ENCODE measurements at places on chromosomes 12 and 14. TPM values are rescaled to one million over a fixed set of nuclear protein-coding genes. Genes with fewer than 3 reads are reported as not detected.

- H3K27me3 ChIP-seq, result peaks cover 19% of the 10 kb centered on the region
- ATAC-seq, result no peak
- no peaks in the 10 kb centered on the region for H3K4me1 ChIP-seq
- H3K27ac ChIP-seq, result no peak overlapping the region
- H3K36me3 ChIP-seq, result no peaks in the 10 kb centered on the region
These were observed 37.7 kb downstream of the NEUROD4 start for GRCh38 chr12:55057481-55057880.

GRCh38 chr12:93638095-93638494 is 39.1 kb upstream of the CRADD start:
- H3K4me1 ChIP-seq, result no peaks in the 10 kb centered on the region
- no peak overlapping the region for H3K27ac ChIP-seq
- H3K4me3 ChIP-seq, result no peak overlapping the region
- H3K36me3 ChIP-seq, result no peaks in the 10 kb centered on the region

- H3K27ac ChIP-seq, result no peak overlapping the region
- no peaks in the 10 kb centered on the region for H3K27me3 ChIP-seq
- no peak for ATAC-seq
- no peak overlapping the region for H3K4me3 ChIP-seq
These were observed 98.3 kb downstream of the RTN1 start for GRCh38 chr14:59772233-59772632.

GRCh38 chr14:51619561-51619960 is 32.1 kb upstream of the FRMD6 start:
- H3K36me3 ChIP-seq, result no peaks in the 10 kb centered on the region
- no peaks in the 10 kb centered on the region for H3K27me3 ChIP-seq
- H3K4me1 ChIP-seq, result peaks cover 4% of the 10 kb centered on the region
- no peak for ATAC-seq

DNA sequence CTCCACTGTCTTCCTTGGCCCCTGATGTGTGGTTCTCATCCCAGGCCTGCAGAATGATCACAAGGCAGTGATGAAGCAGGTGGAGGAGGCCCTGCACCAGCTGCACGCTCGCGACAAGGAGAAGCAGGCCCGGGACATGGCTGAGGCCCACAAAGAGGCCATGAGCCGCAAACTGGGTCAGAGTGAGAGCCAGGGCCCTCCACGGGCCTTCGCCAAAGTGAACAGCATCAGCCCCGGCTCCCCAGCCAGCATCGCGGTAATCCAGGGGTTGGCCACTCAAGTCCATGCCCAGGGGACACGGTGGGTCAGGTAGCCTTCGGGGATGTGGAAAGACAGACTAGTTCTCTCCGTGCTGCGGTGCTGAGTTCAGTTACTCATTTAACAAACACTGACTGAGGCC is 11.0 kb downstream of the PSMD9 start:
- H3K36me3 ChIP-seq, result no peaks in the 10 kb centered on the region
- H3K4me1 ChIP-seq, result no peaks in the 10 kb centered on the region
- no peaks in the 10 kb centered on the region for H3K27me3 ChIP-seq
- H3K27ac ChIP-seq, result no peak overlapping the region
- H3K4me3 ChIP-seq, result no peak overlapping the region

DNA sequence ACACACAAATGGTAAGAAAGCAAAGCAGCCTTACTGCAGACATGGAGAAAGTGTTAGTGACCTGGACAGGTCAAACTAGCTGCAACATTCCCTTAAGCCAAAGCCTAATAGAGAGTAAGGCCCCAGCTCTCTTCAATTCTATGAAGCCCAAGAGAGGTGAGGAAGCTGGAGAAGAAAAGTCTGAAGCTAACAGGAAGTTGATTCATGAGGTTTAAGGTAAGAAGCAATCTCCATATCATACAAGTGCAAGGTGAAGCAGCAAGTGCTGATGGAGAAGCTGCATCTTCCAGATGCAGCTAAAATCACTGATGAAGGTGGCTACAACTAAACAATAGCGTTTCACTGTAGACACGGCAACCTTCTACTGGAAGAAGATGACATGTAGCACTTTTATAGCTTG is 53.5 kb downstream of the PPP1R12A start:
- no peak overlapping the region for H3K4me3 ChIP-seq
- no peak for ATAC-seq
- peaks cover 23% of the 10 kb centered on the region for H3K4me1 ChIP-seq
- no peaks in the 10 kb centered on the region for H3K36me3 ChIP-seq
- no peak overlapping the region for H3K27ac ChIP-seq

Gene PPP4R4
- total RNA-seq, result 2.2 TPM

All from gastroesophageal sphincter (tissue), 4 donors.